NCI-H1930 (cell line): ENCODE measurements at places on chromosomes 1 and 21.
A peak's percentile ranks its signal among the peaks of the same experiment; 100 is the strongest.

GRCh38 chr1:8127171-8127641 lies 101.1 kb upstream of the ERRFI1 start:
- no peak for DNase-seq

GRCh38 chr1:89965193-89965768 lies 29.6 kb upstream of the ZNF326 start:
- peak; percentile 74 for DNase-seq

- no peak for DNase-seq
These were observed 436.4 kb upstream of the PKN2 start for GRCh38 chr1:88247666-88248065.

GRCh38 chr1:99328171-99328570 lies 63.9 kb downstream of the PLPPR4 start:
- no peak for DNase-seq

DNA sequence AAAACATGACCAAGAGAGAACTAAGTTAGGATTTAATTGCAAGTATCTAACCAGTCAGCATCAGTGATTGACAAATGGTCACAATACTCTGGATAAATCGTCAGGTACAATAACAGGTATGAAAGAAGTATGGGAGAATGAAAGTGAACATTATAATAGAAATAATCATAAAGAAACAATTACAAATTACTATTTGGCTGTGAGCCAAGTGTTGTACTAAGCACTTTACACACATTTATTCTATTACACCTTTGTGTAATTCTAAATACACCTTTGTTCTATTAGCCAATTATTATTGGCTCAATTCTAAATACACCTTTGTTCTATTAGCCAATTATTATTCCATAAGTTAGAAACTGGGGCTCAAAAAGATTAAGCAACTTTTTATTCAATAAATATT lies 114.7 kb downstream of the KCNH1 start:
- no peak for DNase-seq

GRCh38 chr21:36350282-36350910 lies 30.4 kb downstream of the MORC3 start:
- DNase-seq = no peak

- no peak for DNase-seq
These were observed 23.5 kb upstream of the LRRN2 start for GRCh38 chr1:204709021-204709420.
